ENCODE measurements at places on chromosomes 2 and 18.

- H3K27ac ChIP-seq = no peak overlapping the region
- H3K4me3 ChIP-seq = no peak overlapping the region
- DNase-seq = no peak
- H3K36me3 ChIP-seq = peaks cover 5% of the 10 kb centered on the region
- H3K27me3 ChIP-seq = no peaks in the 10 kb centered on the region
Measured at GRCh38 chr2:240595381-240596079, 9.0 kb downstream of the CAPN10 start.

DNA sequence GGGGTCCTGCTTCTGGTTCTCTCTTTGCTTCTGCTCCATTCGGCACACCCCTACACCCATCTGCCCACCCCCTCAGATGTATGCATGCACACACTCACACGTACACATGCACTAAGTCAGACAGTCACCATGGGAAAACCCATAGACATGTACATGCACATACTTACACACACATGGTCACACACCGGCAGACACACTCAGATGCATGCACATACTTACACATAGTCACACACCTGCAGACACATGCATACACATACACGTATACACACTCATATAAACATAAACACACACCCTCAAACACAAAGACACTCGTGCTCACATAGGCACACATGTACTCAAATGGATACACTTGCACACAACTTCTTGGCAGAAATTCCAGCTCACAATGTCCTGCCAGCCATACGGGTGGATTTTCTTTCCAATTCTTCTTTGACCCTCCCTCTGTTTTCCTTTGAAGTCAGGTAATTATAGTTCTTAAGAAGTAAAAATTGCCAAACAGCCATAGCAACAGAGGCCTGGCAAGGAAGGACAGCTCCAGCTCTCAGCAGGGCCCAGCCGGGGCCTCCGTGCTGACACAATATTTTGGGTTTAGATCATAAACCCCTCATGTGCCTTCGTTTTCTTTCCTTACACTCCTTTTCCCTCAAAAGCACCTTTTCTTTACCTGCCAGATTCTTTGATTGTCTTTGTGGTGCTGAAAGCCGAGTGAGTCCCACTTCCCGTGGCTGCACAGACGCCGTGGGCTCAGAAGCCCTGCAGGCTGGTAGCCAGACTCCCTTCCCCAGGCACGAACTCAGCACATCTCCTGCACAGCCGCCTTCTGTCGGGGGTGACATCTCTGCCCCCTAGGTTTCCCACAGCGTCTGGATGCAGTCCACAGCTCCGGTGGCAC, 195.7 kb downstream of the ARL4C start:
- H3K36me3 ChIP-seq = peaks cover 3% of the 10 kb centered on the region
- H3K4me1 ChIP-seq = peaks cover 40% of the 10 kb centered on the region
- DNase-seq = no peak
- peak overlapping the region; percentile 100 for H3K27ac ChIP-seq

DNA sequence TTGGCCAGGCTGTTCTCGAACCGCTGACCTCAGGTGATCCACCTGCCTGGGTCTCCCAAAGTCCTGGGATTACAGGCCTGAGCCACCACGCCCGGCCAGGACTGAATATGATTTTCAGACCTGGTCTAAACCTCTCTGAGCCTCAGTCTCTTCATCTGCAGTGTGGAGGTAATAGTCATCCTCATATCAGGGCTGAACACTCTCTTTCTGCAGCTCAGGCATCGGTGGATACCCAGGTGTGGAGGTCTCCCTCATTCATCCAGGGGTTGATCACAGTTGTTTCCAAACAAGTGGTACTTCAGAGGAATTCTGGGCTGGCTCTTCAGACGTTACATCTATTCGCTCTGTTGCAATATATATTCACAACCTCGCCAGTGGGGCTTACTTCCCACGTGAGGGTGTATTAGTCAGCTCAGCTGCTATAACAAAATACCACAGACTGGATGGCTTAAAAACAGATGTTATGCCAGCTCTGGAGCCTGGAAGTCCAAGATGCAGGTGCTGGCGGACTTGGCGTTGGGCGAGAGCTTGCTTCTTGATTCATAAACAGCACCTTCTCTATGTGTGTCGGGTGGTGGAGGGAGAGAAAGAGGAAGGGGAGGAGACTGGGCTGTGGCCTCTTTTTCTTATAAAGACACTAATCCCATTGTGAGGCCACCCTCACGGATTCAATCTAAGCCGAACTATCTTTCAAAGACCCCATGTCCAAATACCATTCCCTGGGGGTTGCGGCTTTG, 2.9 kb upstream of the MBP start:
- no peak for DNase-seq
- H3K36me3 ChIP-seq = no peaks in the 10 kb centered on the region
- no peaks in the 10 kb centered on the region for H3K27me3 ChIP-seq
- peak overlapping the region; percentile 24 for H3K27ac ChIP-seq
- no peak overlapping the region for H3K4me3 ChIP-seq

GRCh38 chr18:32576296-32576916, 105.7 kb upstream of the GAREM1 start:
- DNase-seq = no peak
- peaks cover 28% of the 10 kb centered on the region for H3K27me3 ChIP-seq
- H3K27ac ChIP-seq = no peak overlapping the region
- H3K4me1 ChIP-seq = no peaks in the 10 kb centered on the region
- H3K36me3 ChIP-seq = no peaks in the 10 kb centered on the region

DNA sequence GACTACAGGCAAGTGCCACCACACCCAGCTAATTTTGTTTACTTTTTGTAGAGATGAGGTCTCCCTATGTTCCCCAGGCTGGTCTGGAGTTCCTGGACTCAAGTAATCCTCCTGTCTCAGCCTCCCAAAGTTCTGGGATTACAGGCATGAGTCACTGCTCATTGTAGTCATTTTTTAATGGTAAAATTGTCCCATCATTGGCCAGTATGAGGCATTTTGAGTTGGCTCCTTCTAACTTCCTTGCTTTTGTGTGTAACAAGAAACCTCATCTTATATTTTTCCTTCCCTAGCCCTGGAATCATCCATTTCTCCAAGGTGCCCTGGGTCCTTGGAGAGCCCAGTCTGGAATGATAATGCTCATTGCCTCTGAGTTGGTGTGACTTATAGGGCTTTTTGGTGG, 148.5 kb downstream of the INHBB start:
- H3K4me1 ChIP-seq = no peaks in the 10 kb centered on the region
- H3K36me3 ChIP-seq = no peaks in the 10 kb centered on the region
- peaks cover 46% of the 10 kb centered on the region for H3K27me3 ChIP-seq
- DNase-seq = no peak

- peaks cover 13% of the 10 kb centered on the region for H3K4me1 ChIP-seq
- H3K36me3 ChIP-seq = peaks cover 4% of the 10 kb centered on the region
- H3K27ac ChIP-seq = no peak overlapping the region
- H3K27me3 ChIP-seq = no peaks in the 10 kb centered on the region
- DNase-seq = no peak
Measured at GRCh38 chr2:191696001-191696400, 18.1 kb downstream of the NABP1 start.

DNA sequence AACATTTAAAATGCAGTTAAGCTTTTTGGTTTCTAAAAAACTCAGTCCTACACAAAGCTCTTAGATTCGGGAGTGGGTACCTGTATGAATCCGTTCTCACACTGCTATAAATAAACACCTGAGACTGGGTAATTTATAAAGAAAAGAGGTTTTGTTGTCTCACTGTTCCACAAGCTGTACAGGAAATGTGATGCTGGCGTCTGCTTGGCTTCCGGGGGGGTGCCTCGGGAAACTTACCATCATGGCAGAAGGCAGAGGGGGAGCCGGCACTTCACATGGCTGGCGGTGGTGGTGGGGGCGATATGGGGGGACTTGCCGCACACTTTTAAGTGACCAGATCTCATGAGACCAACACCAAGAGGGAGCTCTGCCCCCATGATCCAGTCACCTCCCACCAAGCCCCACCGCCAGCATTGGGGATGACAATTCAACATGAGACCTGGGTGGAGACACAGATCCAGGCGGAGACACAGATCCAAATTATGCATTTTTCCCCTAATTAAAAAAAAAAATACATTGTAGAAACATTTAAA, 222.5 kb downstream of the GBX2 start:
- H3K4me1 ChIP-seq = peaks cover 7% of the 10 kb centered on the region
- DNase-seq = no peak
- no peaks in the 10 kb centered on the region for H3K36me3 ChIP-seq
- no peak overlapping the region for H3K27ac ChIP-seq
- peaks cover 10% of the 10 kb centered on the region for H3K27me3 ChIP-seq

GRCh38 chr2:227482638-227483340, 10.8 kb downstream of the AGFG1 start:
- peak overlapping the region; percentile 47 for H3K27ac ChIP-seq
- no peak for DNase-seq
- peaks cover 50% of the 10 kb centered on the region for H3K4me1 ChIP-seq
- H3K4me3 ChIP-seq = no peak overlapping the region

All from T-helper 17 cell (primary cell).